ENCODE measurements at places on chromosomes 6 and 20.

GRCh38 chr6:42354702-42355101 lies 97.0 kb downstream of the TRERF1 start:
- no peak for DNase-seq

GRCh38 chr20:17794400-17794799 lies 94.6 kb downstream of the BANF2 start:
- no peak for DNase-seq

DNA sequence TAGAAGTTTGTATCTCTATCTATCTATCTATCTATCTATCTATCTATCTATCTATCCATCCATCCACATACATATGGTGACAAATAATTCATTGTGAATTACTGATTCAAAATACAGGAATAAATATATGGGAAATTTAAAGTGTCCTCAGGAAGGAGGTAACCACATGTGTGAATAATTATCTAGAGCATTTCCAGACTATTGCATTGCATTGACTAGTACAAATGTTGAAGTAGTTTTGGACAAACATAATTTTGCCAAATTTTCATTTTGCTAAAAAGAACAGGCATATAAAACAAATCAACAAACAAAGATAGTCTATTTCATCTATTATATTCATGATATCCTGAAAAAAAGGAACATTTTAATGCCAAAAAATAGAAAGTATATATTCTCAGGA lies 192.7 kb downstream of the UTRN start:
- no peak for DNase-seq

GRCh38 chr20:672963-673602 lies 2.5 kb downstream of the SCRT2 start:
- DNase-seq: no peak

DNA sequence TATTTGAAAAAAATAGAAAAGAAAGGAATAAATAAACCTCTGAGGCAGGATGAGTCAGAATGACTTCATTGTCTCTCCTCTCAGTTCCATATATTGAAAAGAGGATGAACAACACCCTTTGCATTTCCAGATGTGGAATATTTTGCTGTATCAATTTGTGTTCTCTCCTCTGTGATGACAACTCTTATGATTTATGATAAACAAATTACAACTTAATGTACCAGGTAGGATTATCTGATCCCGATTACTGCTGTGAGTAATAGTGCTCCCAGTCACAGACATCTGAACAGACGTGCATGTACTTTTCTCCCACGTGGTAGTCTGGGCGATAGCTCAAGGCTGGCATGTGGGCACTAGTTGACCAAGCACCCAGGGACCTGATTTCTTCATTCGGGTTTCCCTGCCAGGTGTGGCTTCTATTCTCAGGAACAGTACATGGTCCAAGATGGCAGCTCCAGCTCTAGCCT lies 142.1 kb upstream of the SULF2 start:
- DNase-seq: no peak

DNA sequence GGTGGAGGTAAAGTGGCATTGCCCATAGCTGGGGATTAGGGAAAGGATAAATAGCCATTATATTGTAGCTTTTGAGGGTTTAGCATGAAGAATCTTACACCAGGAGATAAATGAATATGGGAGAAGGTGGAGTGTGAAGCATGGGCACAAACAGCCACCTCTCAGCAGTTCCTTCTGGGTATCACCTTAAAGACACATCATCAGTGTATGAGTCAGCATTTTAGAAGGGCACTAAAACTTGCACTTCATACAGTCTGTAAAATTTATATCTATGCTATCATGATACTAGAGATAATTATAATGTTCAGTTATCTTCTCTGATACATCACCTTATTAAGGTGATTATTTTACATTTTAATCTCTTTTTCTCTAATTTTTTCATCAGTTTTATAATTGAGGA lies 25.3 kb downstream of the SLC35A1 start:
- DNase-seq: no peak

GRCh38 chr20:2984956-2985661 lies 58.3 kb upstream of the GNRH2 start:
- no peak for DNase-seq

DNA sequence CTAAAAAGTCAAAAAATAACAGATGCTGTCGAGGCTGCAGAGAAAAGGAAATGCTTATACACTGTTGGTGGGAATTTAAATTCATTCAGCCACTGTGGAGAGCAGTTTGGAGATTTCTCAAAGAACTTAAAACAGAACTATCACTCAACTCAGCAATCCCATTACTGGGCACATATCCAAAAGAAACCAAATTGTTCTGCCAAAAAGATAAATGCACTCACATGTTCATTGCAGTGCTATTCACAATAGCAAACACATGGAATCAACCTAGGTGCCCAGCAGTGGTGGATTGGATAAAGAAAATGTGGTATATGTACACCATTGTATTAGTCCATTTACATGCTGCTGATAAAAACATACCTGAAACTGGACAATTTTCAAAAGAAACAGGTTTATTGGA lies 116.0 kb upstream of the VGLL2 start:
- no peak for DNase-seq

DNA sequence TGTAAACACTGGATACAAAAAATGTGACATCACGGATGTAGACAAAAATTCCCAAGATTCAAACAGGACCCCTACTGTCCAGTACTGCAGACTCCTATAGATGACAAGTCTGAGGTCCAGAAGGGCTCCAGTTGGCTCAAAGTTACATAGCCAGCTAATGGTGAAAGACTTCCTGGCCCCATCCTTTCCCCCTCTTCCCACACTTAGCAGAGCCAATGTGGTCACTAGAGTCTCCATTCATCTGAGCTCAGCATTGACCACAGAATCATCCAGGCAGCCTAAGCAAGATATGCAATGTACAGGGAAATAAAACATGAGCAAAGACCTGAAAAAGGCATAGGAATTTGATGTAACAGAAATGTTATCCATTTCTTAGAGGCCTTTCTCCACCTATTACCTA lies 180.5 kb downstream of the ADAT2 start:
- DNase-seq: no peak

DNA sequence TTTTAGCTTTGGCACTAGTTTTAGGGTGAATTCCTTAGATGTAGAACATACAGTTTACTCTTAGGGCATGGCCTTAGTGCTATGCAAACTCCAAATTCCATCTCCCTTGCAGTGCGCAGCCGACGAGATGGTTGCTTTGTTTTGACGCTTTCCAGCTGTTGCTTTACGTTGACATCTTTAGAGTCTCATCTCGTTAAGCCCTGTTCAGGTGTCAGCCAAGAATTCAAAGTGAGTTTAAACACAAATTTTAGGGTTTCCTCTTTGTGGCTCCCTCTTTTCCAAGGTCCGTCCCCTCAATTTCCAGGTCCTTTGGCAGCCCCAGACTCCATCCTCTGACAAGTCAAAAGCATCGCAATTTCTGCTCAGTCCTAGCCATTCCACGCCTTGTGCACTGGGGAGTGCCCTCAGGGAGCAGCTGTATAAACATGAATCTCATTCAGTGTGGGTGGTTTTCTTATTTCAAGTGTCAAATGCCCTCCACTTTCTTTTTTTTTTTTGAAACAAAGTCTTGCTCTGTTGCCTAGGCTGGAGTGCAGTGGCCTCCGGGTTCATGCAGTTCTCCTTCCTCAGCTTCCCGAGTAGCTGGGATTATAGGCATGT lies 14.1 kb upstream of the MAK start:
- DNase-seq: no peak

DNA sequence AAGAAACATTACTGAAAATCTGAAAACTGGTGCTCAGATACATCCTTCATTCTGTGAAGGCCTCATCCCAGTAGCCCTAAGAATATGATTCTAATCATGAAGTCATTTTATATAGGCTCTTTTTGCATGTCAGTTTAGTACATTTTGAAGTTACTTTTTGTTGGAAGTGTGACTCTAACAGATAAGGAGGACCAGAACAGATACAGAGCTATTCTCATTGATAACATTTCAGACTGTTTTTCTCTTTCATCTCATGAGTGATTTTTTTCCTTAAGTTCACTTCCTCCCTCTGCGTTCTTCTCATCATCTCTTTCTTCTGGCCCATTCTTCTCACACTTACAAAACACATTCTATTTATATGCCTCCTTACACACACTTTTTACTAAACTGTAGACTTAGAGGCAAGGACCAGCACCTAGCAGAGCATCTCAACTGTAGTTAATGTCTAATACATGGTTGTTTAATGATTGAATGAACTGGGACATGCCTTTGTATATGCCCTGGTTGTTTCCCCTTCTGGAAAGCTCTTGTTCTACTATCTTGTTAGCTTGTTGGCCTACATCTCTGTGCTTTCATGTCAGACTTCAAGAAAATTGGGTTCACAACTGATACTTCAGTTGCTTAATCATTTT lies 8.7 kb downstream of the CTNNBL1 start:
- DNase-seq: no peak

GRCh38 chr20:37379967-37380828 lies 34.3 kb downstream of the SRC start:
- no peak for DNase-seq

DNA sequence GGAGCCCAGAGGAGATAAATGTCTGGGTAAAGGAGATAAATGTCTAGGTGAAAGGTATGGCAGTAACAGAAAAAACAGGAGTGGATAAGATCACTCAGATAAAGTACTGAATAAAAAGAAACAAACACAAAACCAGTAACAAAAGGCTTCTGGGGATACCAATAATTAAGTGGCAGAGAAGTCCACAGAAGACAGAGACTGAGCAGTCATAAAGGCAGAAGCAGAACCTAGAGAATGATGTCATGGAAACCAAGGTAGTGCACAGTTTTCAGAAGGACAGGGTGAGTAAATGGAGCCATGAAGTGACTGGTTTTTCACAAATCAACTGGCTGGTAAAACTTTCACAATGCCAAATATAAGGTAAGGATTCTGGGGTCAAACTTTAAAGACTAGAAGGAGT lies 80.9 kb upstream of the PLN start:
- DNase-seq: no peak

GRCh38 chr20:7029019-7029418 lies 261.5 kb downstream of the BMP2 start:
- no peak for DNase-seq

DNA sequence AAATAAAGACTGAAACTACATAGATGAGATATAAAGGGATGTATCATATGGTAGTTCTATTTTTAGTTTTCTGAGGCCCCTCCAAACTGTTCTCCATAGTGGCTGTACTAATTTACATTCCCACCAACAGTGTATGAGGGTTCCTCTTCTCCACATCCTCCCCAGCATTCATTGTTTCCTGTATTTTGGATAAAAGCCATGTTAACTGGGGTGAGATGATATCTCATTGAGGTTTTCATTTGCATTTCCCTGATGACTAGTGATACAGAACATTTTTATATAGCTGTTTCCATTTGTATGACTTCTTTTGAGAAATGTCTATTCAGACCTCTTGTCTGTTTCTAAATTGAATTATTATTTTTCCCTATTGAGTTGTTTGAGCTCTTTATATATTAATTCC lies 229.3 kb downstream of the RFPL4B start:
- DNase-seq: no peak

DNA sequence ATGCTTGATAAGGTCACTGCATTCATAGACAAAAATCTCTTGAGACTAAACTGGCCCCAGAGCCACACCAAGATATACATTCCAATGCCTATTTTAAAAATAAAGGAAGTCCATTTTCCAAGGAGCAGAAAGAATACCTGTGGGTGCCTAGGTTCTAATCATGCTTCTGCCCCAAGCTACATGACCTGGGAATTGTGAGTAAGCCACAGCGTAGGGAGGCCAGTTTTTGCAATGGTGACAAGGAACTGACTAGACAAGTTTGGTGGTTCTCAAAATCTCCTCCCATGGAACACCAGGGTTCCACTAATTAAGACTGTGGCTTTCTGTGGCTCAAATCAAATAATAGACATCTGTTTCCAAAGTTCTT lies 83.3 kb downstream of the GMDS start:
- no peak for DNase-seq

DNA sequence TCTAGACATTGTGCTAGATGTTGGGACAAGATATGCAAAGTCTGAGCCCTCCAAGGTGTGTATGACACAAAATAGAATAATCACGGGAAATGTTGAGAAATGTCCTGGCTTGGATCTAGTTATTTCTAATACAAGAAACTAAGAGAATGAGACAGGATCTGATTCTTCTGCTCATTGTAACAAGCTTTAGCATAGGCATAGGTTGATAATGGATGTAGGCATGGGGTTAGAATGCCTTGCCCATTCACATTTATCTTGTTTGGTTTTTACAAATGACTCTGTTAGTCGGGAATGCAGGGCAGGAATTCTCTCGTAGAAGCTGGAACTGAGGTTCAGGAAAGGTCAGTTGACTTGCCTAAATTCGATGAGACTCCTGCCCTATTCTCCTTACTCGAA lies 1.5 kb upstream of the SLC26A8 start:
- no peak for DNase-seq

- DNase-seq: no peak
Measured at GRCh38 chr6:81767163-81767891, 14.8 kb upstream of the TENT5A start.

GRCh38 chr20:20259533-20259932 lies 108.4 kb upstream of the INSM1 start:
- DNase-seq: no peak

DNA sequence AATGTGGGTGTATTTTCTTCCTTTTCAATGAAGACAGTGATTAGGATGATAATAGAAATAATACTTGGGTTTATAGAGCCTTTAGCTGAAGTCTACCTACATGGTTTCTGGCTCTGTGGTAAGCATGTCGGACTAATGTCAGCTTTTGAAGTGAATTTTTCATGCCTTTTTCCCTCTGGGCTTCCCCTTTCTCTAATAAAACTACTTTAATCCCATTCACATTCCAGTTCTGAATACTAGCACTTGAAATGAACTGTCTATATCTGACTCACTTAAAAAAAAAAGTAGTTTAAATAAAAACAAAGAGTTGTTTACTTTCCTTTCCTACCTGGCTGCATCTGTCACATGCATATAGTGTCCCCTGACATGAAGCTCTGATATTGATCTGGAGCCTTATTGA lies 545.9 kb upstream of the FLRT3 start:
- no peak for DNase-seq

- DNase-seq: no peak
Measured at GRCh38 chr6:130138909-130139242, 83.9 kb downstream of the SAMD3 start.

DNA sequence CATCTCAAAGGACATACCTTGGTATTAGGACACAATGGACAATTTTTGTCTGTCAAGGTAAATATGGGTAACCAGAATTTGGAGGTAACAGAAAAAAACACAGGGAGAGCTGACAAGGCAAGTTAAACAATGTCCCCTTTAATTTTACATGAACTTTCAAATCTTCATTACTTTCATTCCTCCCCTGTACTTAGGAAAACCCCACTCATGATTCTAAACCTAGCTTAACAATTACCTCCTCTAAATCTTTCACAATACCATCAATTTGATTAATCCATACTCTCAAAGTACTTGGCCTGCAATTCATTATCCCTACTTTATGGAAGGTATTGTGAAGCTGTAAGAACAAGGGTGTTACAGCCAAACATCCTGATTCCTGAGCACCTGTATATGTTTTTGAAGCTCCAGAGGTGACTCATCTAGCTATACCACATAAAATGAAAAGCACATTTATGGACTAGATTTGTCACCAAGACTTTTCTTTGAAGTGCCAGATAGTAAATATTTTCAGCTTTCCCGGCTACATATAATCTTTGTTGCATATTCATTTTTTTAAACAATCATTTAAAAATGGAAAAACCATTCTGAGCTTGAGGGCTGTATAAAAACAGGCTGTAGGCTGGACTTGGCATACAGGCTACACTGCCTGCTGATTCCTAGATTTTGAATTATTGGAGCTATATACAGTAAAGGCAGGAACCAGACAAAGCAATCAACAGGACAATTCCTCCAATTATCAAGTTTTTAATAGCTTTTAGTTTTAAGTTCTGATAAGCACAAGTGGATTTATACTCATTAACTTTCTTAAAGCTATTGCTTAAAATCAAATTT lies 22.9 kb downstream of the DEK start:
- no peak for DNase-seq

- DNase-seq: no peak
Measured at GRCh38 chr6:74870403-74870802, 335.4 kb downstream of the COL12A1 start.
